ENCODE measurements at places on chromosomes 1 and 21.

- no peak for DNase-seq
Observed at GRCh38 chr1:25569597-25570396, 26.4 kb downstream of the LDLRAP1 start.

- DNase-seq, result no peak
Observed at GRCh38 chr21:44800971-44801467, 601 bp downstream of the UBE2G2 start.

DNA sequence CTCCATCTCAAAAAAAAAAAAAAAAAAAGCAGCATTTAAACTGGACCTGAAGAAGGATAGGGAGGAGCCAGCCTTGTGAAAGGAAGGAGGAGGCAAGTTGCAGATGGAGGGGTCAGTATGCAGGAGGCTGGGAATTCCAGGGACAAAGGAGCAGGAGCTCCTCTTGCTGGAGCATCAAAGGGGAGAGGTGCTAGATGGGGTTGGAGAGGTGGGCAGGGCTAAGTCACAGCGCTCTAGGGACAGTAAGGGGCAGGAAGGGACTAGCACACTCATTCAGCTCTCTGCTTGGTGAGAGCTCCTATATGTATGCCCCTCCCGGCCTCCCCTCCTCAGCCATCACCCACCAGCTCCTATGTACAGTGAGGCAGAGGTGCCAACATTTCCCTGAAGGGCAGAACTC lies 26.8 kb downstream of the MAP7D1 start:
- DNase-seq, result no peak

DNA sequence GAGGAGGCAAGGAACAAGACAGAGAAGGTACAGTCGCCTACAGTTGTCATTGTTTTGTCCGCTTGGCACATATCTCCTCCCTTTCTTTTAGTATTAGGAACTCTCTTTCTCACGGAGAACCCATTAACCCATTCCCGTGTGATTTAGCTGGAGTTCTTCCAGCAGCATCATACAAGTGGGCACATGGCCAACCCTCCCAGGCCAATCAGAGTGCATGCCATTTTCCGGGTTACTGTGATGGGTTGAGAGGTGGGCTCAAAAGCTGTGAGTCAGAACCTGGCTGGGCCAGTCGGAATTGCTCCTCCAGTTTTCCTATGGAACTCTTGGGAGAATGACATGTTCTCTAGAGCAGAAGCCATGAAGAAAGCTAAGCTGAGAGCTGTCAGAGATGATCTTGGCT lies 83.1 kb upstream of the SOD1 start:
- no peak for DNase-seq

GRCh38 chr1:84653130-84653677 lies 37.1 kb downstream of the SSX2IP start:
- DNase-seq, result no peak

- DNase-seq, result no peak
Observed at GRCh38 chr1:158098256-158098655, 82.4 kb upstream of the CD1D start.

- DNase-seq, result no peak
Observed at GRCh38 chr1:153963850-153964331, 554 bp upstream of the SLC39A1 start.

DNA sequence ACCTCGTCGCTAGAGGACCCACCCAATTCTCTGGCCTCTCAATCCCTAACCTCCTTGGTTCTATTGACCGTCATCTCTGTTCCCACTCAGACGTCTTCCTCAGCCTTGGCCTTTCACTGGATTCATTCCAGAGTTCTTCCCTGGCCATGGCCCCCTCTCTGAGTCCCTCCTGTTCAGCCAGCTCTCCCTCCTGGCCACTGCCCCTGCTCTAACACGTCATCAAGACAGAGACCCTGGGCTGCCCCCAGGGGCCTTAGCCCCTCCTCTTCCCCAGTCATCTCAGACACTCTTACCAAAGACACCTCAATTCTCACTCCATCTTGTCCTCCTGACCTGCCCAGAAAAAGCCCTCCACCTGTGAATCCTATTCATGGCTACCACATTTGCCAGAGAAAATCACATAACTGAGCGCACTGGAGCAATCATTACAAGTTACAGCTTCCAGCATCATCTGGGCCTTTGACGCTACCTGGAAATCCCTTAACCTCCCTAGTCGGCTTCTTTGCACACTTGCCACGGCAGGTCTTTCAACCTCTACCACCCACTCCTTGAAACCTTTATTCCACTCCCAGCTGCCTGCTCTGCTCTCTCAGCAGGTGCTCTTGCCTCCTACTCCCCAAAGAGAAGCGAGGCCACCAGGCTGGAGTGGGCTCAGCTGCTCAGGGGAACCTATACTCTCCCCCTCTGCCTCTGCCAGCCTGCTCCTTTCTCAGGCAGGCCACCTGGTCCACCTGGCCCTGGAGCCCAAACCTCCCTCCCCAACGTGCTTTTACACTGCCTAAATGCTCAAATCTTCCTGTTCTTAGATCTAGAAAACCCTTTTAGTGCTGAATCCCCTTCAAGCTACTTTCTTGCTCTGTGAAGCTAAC lies 14.0 kb downstream of the DCST2 start:
- DNase-seq, result no peak

GRCh38 chr1:3668148-3668547 lies 15.8 kb downstream of the TP73 start:
- no peak for DNase-seq

DNA sequence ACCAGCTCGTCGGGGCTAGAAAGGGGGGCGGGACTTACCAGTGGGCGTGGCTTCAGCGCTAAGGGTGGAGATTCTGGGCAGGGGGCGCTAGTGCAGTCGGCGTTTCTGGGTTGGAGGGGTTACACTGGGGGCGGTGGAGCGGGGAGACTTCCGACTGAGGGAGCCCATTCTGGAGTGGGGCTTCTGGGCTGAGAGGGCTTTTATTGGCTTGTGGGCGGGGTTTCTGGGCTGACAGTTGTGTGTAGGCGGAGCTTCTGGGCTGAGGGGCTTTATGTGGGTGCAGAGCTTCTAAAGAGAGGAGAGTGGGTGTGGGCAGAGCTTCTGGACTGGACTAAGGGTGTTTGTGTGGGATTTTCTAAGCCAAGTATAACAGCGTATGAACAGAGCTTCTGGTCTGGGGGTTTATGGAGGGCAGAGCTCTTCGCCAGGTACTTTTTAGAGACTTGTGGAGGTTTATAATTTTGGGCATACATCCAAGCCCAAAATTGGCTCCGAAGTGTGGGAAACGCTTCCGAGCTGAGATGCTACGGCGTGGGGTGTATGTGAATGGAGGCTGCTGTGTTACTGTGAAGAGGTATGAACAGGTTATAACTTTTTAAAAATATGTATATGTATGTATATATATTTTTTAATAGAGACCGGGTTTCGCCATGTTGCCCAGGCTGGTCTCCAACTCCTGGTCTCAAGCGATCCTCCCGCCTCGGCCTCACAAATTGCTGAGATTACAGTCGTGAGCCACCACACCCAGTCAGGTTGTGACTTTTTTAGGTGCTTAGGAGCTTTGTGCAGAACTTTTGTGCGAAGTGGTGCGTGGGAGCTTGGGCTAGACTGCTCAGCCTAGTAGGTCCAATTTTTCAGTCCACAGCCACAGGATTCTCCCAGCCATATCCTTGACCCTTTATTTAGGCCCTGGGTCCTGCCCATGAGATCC lies 825 bp downstream of the TMEM39B start:
- DNase-seq, result no peak

GRCh38 chr1:26029864-26030481 lies 8.4 kb downstream of the EXTL1 start:
- no peak for DNase-seq

- no peak for DNase-seq
Observed at GRCh38 chr1:62735491-62736171, 47.4 kb upstream of the DOCK7 start.

GRCh38 chr1:232486006-232486405 lies 143.9 kb downstream of the SIPA1L2 start:
- DNase-seq, result no peak

DNA sequence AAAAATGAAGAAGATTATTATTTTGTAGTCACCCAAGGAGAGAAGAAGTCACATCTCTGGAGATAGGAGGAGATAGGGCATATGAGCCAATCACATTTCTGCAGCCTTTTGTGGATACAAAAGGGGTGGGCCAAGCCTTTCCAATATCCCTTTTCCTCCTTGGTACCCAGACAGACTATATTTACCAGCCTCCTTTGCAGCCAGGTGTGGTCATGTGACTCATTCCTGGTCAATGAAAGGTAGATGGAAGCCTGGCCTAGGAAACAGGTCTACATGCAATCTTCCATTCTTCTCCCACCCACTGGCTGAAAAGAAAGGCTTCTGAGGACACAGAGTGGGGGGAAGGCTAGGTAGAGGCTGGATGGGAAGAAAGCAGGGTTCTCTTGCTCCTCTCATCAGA lies 58.1 kb upstream of the ERG start:
- no peak for DNase-seq

DNA sequence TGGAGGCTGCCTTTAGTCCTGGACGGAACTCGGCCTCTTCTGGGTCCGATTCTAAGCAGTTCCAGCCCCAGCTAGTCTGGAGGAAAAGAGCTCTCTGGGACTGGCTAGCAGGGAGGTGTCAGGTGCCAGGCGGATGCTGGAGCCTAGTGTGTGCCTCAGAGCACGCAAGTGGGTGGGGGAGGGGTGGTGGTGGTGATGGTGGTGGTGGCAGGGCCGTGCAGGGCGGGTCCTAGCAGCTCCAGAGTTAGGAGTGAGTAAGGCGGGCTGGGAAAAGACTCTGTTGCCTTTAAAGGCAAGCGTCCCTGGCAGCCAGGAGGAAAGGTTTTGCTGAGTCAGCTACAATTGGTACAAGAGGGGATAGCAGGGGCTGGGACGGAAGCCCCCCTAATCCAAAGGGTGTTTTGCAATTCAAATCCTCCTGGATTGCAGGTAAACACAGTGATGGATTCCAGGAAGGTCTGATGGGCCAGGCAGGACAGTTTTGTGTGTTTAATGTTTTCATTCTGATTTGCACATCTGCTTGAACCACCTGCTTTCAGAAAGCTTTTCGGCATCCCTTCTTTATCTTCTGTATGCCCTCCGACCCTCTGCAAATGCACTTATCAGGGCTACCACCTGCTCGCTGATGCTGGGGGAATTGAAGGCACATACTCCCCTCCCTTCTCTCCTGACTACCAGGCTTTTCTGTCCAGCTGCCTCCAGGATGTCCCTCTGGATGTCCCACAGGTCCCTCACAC lies 4.1 kb upstream of the SLC2A1 start:
- DNase-seq, result no peak

- DNase-seq, result no peak
Observed at GRCh38 chr1:6819246-6820040, 34.2 kb downstream of the CAMTA1 start.

DNA sequence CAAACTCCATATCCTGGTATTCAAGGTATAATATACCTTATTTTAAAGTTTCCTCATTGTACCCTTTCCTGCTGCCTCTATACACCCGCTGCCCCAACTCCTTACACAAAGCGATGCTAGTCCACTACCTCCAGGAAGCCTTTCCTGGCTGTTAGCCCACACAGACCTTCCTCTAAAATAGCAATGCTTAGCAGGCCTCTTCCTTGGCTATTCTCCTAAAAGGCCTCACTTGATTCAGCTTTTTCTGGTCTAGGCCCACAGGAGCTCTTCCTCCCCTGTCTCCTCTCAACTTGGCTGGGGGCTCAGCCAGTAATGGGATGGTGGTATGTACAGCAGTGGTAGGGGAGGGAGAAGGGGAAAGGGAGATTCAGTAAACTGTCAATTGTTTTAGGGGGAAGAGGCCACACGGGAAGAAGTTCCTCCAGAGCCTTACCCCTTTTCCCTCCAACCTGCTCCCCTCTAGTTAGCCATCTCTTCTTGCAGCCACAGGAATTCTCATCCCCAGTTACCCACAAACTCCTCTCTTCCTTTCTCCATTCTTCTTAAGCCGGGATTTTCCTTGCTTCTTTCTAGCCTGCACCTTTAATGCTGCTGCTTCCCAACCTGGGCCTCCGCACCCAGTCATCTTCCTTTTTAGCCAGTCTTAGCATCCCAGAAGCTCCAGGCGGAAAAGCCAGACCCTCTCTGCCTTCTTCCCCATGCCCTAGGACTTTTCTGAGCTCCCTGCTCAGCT lies 2.6 kb downstream of the LRRC41 start:
- no peak for DNase-seq

DNA sequence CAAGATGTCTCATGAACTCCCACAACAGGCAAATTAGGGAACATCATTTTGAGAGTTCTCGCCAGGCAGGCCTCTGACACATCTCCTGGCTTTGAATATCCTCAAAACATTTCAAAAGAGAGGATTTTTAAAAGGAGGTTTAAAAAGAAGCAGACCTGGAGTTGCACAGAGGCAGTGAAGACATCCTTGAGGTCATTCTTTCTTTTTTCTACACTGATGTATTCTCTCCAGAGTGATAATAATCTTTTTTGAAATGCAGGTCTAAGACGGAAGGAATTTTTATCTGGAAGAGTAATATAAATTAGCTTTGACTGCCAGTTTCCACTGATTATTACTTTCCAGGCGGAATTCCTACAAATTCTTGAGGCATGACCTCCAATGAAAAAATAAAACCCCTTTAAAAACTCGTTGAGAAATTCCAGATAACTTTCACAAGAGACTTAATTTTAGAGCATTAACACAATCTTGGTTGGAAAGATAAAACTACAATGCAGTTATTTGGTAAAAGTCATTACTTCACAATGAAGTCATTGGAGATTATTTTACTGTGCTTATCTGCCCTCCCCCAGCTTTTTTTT lies 125.0 kb downstream of the LYPLAL1 start:
- DNase-seq, result no peak

DNA sequence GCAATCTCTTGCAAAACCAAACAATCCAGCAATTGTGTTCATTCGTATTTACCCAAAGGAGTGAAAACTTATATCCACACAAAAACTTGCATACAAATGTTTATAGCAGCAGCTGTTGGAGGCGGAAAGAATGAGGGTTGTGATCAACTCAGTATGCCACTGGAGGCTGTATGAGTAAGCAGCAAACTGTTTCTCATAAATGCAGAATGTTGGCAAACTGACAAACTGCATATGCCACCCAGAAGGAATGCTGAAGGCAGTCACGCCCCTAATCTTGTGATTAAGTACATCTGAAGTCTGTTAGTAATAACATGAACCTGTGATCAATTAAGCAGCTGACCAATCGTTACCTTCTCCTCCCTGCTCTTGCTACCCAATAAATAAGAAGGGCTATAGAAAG lies 60.5 kb upstream of the CR2 start:
- DNase-seq, result no peak

DNA sequence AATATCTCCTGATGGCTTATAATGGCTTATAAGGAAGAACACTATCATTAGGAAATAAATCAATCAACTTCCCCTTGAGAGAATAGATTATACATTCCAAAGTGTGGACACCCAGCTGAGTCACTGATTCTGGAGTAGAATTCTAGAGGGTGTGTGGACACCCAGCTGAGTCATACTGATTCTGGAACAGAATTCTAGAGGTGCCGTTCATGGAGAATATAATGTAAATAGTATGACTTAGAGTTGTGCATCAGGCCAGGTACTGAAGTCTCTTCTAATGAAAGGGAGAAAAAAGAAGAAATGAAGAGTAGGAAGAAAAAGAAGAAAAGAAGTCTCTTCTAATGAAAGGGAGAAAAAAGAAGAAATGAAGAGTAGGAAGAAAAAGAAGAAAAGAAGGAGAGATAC lies 2.4 kb upstream of the USP33 start:
- peak; percentile 54 for DNase-seq

- peak; percentile 42 for DNase-seq
Observed at GRCh38 chr1:88935522-88936222, 44.3 kb upstream of the GTF2B start.

GRCh38 chr21:27799861-27800260 lies 833.0 kb upstream of the ADAMTS5 start:
- no peak for DNase-seq
